CD4-positive, alpha-beta T cell treated with Interleukin-10 for 1 hour (primary cell): ENCODE measurements at places on chromosomes 6 and 20.

- DNase-seq, result no peak
Observed at GRCh38 chr20:34083137-34083536, 28.9 kb downstream of the EIF2S2 start.

DNA sequence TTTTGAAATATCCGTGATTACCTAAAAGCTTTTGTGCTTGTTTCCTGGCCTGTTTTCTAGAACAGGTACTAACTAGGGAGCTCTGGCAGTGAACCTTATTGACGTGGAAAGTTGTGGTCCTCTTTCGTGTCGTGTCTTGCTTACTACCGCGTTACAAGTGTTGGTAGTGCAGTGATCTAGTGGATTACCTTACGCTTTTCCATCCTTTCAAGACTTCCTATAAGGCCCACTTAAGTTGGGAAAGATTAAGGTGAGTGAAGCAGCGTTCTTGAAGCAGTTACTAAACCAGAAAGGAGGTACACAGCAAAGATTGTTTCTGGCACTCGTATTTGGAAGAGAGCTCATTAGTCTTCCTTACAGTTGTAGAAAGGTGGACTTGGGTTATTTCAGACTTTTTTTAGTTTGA lies 1.9 kb downstream of the PNRC1 start:
- DNase-seq, result peak; percentile 43

DNA sequence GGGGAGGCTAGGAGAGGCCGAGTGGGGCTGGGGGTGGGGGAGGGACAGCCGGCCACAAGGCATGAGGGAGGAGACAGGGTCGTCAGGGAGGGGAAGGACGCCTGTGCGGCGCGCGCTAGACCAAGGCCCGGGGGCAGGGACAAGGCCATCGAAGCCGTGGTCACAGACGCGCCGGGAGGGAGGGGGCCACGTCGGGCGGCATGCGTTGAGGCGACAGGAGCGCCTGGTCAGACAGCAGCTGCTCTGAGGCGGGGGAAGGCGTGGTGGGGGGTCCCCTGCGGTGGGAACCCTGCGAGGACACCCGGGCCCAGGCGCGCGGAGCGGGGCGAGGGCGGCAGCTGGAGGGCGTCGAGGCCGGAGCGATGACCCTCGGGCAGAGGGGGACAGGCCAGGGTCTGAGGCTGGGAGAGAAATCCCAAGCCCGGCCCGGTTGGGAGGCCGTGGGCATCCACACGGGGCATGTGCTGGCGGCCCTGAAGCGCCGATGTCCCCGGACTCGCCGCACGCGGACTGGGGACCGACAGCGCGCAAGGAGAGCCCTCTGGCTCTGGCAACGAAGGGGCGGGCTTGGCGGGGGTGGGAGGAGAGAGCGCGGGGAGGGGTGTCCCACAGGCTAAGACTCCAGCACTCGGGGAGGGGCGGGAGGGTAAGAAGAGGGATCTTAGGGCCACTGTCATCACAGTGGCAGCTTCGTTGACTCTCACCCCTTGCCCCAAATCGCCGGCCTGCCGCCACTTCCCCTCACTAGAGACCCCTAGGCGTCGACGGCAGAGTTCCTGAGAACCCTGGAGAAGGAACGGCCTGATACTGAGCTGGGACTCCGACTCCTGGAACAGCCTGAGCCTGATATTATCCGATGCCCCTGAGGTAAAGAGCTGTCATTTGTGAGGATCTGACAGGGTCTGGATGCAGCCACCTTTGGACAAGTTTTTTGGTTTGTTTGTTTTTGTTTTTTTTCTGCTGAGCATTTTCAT lies 5.0 kb downstream of the TMEM239 start:
- no peak for DNase-seq

GRCh38 chr20:58901488-58902402 lies 49.2 kb downstream of the GNAS start:
- peak; percentile 4 for DNase-seq

- no peak for DNase-seq
Observed at GRCh38 chr20:9206486-9206885, 137.6 kb downstream of the PLCB4 start.

DNA sequence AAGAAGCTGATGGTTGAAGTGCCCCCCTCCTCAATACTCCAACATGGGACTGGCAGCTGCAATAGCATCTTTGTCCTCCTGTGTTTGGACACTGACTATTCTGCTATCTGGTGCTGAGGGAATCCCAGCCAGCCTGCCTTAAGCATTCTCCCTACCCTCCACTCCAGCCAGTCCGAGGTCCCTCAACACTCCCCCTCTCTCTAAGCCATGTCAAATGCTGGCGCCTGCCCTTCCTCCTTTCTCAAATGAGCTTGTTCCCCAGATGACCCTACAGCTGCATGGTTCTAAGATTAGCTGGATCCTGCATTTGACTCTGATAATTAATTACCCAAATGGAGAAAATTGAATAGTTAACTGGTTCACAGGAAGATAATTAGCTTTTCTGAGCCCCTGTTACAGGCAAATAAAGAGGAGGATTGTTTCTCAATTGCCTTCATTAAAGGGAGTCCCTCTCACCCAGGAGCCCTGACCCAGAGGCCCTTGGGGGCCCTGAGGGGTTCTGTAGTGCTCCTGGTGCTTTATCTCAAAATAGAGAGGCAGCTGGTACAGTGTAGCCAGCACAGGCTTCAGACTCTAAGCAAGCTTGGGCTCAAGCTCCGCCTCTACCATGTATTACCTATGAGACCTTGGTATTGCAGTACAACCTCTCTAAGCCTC lies 37.9 kb upstream of the CHD6 start:
- no peak for DNase-seq

- no peak for DNase-seq
Observed at GRCh38 chr6:84671183-84671582, 93.2 kb downstream of the TBX18 start.

DNA sequence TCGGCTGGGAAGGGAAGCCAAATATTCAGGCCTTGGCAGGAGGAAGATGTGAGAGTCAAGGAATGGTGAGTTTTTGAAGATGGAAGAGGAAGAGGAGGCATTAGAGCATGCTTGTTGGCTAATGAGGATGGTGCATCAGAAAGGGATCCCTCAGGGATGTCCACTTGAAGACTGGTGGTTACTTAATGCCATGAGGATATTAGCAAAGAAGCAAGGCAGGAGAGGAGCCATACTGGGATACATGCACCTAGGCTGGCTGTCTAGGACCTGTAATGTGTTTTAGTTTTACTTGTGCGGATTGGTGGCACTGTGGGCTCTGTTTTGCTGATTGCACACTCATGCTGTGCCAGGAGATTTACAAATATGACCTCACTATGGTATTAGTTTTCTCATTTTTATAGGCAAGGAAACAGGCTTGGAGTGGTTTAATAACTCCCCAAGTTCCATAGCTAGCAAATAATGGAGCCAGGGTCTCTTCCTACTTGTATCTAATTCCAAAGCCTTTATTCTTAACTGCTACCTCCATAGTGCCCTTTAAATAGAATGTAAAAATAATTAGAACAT lies 37.8 kb downstream of the NCOA7 start:
- DNase-seq, result no peak

- no peak for DNase-seq
Observed at GRCh38 chr6:169852504-169853195, 101.2 kb downstream of the ERMARD start.

DNA sequence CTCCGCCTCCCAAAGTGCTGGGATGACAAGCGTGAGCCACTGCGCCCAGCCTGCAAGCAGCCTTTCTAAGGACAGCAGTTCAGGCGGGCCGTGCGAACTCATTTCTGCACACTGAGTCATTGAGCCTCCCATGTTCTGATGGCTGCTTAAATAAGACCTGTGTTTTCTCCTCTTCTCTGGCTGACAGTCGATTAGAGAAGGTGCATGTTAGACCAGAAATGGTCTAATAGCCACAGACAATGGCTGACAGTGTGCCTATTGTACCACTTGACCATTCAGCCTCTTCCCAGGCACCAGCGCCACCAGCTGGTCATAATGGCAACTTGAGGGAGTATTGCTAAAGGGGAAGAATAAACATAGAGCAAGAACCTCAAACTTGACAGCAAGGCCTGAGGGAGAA lies 6.2 kb downstream of the CST11 start:
- DNase-seq, result peak; percentile 18

DNA sequence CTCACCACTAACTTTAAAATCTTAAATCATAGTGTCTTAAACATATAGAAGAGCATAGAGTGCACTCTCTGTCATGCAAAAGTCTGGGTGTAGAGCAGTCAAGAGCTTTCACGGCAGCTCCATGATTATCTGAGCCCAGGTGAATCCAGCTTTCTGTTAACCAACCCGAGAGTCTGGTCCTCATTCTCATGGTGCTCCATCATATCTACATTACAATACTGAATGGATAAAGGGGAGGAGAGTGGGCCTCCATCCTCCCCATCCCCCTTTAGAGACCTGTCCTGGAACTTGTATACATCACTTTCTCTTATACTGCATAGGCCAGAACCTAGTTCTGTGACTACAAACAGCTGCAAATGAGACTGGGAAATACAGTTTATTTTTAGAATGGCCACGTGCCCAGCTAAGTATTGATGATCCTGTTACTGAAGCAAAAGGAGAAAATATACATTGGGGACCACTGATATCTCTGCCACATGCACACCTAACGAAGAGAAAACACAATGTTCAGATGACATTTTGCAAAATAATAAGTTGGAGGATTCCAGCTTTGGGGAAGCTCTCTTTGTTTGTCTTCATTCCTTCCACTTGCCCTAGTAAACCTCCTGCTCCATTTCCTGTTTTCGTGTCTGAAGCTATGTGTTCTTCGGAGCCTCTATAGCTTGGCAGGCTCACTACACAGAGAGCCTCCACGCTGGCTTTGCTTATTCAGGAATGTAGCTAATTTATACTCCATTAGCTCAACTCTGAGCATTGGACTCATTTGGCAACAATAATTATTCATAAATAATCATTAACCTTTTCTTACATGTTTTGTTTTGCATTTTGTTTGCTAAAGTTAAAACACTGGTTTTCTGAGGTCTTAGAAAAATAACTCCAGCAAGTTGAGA lies 110.1 kb downstream of the IYD start:
- no peak for DNase-seq

- no peak for DNase-seq
Observed at GRCh38 chr20:33568378-33568777, 78.5 kb downstream of the CBFA2T2 start.

DNA sequence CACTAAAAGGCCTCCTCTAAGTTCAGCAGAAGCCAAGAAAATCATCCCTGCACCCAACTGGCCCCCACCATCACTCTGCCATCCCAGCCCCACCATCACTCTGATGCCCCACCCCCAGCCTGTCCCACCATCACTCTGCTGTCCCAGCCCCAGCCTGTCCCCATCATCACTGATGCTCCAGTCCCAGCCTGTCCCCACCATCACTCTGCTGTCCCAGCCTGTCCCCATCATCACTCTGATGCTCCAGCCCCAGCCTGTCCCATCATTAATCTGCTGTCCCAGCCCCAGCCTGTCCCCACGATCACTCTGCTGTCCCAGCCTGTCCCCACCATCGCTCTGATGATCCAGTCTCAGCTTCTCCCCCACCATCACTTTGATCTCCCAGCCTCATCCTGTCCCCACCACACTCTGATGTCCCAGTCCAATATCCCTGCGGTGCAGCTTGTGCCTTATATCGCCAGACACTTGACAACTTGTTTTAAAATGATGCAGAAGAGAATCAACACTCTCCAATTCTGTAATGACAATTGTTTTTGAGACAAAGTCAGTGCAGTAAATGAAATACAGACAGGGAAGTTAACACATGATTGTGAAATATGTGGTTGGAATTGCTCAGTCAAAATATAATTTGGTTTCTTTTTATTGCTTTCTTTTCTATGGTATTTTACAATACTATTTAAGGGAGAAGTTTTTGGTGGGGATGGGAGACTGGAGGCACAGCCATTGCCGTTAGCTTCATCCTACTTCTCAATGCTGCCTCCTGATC lies 100.8 kb downstream of the TNFAIP3 start:
- no peak for DNase-seq
